ENCODE measurements at places on chromosomes 2 and 18.

GRCh38 chr2:74941284-74941683 lies 17.2 kb upstream of the POLE4 start:
- no peak for DNase-seq

GRCh38 chr2:101770726-101771125 lies 73.2 kb downstream of the MAP4K4 start:
- peak; percentile 26 for DNase-seq

GRCh38 chr2:101874069-101874468 lies 117.7 kb upstream of the IL1R2 start:
- DNase-seq = no peak

- DNase-seq = no peak
Observed at GRCh38 chr2:183868153-183868552, 730.2 kb upstream of the ZNF804A start.

DNA sequence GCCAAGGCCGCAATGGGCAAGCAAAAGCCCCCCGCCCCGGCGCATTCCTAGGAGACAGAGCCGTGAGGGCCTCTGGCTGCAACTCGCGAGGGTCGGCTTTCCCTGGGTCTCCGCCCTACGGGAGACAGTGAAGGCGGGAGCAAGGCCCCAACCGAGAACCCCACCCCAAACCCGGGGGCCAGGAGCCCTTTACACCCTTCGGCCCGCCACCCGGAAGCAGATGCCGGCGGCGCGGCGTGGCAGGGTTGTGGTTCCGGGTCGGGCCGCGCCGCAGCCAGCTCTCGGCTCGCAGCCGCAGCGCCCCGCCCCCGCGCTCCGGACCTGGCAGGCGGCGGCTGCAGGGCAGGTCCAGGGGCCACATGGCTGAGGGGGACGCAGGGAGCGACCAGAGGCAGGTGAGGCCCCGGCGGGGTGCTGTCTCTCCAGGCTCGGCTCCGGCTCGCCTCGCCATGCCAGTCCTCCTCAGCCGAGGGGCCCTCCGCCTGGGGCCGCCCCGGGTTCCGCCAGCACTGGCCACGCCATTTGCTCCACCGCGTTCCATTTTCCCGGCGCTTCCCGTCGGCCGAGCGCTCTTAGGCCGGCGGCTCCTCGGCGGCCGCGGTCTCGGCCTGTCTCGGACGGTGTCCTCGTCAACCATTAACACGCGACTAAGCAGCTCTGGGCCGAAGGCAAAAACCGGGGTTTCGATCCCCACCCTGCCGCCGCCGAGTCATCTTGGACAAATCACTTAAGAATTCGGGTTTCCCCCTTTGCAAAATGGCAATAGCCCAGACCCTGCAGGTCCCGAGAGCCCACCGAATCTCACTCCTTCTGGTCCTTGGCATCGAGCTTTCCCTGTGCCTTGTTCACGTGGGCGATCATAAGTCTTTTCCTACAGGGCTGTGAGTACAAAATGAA lies at the start of gene IMPACT:
Gene IMPACT (plus strand): TSS at position 273 of the 897 bp plus-strand sequence. CDS start 87 bp downstream, at position 360.
- DNase-seq = peak; percentile 73

- DNase-seq = no peak
Observed at GRCh38 chr2:172484253-172484652, 56.9 kb downstream of the ITGA6 start.

GRCh38 chr2:84029903-84030575 lies 429.0 kb downstream of the SUCLG1 start:
- no peak for DNase-seq

DNA sequence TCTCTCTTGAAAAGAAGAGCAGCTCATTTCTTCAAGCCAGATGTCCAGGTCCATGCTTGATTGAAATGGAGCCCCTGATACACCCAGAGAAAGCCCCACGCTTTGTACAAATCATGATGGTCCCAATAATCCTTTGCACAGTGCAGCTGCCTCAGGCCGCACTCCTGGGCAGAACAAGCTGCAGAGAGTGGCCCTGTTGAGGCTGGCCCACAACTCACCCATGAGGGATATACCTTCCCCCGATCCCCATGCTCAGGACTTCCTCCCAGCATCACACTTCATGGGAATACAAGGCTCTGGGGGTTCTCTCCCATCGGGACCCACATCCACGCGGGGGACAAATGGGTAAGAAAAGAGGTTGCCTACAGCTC lies 181.8 kb downstream of the CTIF start:
- no peak for DNase-seq

- no peak for DNase-seq
Observed at GRCh38 chr2:83461135-83461534, 997.9 kb downstream of the SUCLG1 start.

DNA sequence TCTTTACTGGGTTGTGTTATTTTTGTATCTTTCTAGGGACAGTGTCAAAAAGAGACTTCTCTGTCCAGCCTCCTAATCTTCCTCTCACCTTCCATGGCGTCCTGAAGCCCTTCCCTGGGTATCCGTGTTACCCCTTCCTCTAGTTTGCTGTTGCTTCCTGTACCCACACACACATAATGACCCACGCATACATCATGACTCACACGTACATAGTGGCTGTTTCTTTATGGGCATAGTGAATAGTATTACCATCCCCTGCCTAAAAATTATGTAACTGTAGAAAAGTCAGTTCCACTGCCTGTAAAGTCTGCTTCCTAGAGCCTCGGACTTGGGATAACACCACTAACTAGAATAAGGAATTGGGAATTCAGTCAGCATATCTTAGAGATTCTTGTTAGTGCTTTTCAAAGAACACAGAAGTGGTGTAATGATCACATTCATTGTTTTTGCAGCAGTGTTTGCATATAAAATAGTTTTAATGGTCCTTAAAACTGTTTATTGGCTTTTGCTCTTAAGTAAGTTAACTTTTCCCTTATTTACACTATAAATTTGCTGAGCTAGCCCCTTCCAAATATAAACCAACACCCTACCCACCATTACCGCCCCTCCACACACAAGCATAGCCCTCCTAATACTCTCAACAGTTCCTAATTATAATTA lies 308.4 kb upstream of the RAB12 start:
- no peak for DNase-seq

- peak; percentile 18 for DNase-seq
Observed at GRCh38 chr2:38535744-38536506, 66.8 kb downstream of the HNRNPLL start.

GRCh38 chr2:73779467-73780236 lies at the start of gene DUSP11:
Gene DUSP11, minus strand, starts transcription at chr2:73780103. Its CDS starts 129 bp downstream, at chr2:73779974.
- DNase-seq = peak; percentile 97

GRCh38 chr2:238401551-238401950 lies 25.2 kb upstream of the ASB1 start:
- DNase-seq = no peak

DNA sequence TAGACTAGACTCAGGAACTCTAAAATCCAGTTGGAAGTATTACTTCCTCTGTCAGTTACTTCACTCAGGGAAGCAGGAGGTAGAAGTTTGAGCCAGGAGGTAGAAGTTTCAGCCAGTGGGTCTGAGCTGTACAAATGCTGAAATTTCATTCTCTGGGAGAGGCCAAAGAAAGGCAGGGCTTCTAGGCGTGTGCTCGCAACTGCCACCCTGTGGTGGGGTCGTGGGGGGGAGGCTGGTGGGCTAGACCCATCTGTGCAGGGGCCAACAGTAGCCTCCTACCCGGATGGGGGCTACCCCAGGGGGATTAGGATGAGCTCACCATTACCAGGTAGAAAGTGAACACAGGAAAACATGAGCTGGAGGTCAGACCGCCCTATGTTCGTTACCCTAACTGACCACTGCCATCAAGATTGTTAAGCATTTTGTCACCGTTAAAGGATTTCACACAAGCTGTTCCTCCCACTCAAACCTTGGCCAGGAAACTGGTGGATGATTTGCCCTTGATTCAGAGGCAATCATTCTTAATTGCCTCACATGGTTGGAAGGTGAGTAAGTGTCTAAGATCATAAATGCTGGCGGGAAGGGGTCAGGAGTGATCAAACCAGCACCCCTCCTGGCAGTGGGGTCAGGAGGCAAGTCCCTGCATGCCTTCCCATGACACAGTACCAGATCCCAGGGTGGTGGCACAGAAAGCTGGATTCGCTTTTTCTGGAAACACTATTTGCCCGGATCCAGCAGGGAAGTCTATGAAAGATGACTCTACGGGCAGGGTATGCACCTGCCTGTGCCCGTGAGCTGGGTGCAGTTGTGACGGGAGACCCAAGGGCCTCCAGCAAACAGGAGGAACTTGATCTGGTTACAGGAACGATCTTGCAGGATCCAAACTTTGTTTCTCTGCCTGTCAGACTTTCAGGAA lies 5.2 kb upstream of the FHL2 start:
- no peak for DNase-seq

- no peak for DNase-seq
Observed at GRCh38 chr2:98924038-98924830, 11.8 kb downstream of the CRACDL start.

GRCh38 chr2:120596191-120596811 lies 139.4 kb upstream of the GLI2 start:
- peak; percentile 55 for DNase-seq

GRCh38 chr2:143251681-143252080 lies 122.5 kb downstream of the ARHGAP15 start:
- no peak for DNase-seq

GRCh38 chr2:58195662-58196061 lies 45.5 kb downstream of the FANCL start:
- no peak for DNase-seq

- DNase-seq = no peak
Observed at GRCh38 chr2:15554525-15555218, 6.5 kb downstream of the NBAS start.

- no peak for DNase-seq
Observed at GRCh38 chr2:128602038-128602698, 283.5 kb upstream of the HS6ST1 start.

DNA sequence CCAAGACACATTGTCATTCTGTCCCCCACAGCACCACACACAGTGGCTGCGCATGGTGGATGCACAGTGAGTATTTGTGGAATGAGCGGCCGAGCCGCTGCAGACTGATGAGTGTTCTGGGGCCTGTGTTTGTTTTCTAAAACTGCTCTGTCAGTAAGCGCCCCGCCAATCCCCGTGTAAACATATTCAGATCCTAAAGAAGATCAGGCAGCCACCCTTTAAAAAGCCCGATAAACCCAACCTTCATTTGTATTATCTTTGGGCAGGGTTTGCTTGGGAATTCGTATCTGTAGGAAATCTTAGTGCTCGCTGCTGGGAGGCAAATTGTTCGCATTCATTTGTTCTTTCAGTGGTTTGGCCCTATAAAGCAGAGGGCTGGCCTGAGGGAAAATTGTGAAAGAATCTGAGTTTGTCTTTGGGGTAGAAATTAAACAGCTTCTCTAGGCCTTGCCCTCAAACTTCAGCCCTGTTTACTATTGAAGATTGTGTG lies 68.6 kb downstream of the TGOLN2 start:
- no peak for DNase-seq

- DNase-seq = no peak
Observed at GRCh38 chr2:177256026-177256425, 8.5 kb downstream of the NFE2L2 start.

GRCh38 chr2:161146209-161146775 lies 13.9 kb upstream of the TANK start:
- no peak for DNase-seq

DNA sequence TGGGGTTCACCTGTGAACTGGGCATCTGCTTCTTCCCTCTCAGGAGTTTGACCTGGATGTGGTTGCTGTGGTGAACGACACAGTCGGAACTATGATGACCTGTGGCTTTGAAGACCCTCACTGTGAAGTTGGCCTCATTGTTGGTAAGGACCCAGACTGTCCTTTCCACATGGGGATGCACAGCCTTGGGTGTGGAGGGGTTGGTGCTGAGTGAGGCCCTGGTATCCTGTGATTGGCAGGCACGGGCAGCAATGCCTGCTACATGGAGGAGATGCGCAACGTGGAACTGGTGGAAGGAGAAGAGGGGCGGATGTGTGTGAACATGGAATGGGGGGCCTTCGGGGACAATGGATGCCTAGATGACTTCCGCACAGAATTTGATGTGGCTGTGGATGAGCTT lies 52.3 kb downstream of the HK2 start:
- no peak for DNase-seq

DNA sequence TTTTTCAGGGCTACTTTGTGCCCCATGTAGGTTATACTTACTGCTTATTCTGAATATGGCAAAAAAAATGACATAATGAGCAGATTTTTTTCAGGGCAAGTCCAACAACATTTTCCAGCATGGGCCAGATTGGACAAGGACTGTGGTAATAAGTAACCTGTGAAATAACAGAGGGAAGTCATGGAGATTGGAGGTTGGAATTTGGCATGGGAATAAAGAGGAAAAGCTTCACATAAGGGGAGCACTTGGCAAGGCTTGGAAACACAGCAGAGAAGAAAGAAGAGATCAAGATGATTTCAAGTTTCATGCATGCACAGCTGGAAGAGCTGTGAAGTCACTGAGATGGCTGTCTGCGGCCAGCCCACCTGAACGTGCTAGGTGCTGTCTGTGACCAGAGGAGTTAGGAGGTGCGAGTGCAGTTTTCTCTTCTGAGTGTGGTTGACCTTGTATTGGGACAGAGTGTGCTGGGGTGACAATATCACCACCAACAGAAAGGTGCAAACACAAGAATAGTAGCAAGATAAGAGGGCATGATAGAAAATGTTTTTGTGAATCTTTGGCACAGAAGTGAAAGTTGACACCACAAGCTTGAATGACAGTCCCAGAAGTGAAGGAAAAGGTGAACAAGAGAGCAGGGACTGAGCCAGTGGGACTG lies 71.1 kb upstream of the DSC1 start:
- no peak for DNase-seq

- no peak for DNase-seq
Observed at GRCh38 chr2:240595381-240596079, 9.0 kb downstream of the CAPN10 start.

DNA sequence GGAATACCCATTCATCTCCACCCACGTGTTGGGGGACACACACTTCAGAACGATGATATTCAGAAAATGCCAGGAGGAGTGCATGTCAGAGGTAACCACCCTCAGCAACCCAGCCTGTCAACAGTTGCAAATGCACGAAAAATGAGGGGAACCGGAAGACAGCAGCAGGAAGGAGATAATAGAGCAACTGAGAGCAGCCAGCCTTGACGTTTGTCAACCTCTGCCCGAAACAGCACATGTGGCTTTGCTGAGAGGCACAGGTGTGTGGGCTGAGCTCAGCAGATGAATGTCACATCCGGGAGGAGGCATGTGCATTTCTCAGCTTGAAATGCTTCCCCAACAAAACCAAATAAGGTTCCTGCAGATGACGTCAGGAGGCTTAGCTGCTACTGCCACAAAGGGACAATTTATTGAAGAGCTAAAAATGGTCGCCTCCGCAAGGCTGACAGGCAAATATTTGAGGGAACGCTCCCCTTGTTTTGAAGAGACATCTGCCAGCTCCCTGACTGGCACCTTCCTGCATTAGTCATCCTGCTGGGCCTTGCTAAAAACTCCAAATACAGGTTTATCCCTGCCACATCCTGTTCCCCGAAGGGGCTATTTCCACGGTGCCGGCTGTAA lies 419.0 kb downstream of the NBAS start:
- no peak for DNase-seq

- no peak for DNase-seq
Observed at GRCh38 chr2:18993756-18994338, 364.6 kb downstream of the OSR1 start.

DNA sequence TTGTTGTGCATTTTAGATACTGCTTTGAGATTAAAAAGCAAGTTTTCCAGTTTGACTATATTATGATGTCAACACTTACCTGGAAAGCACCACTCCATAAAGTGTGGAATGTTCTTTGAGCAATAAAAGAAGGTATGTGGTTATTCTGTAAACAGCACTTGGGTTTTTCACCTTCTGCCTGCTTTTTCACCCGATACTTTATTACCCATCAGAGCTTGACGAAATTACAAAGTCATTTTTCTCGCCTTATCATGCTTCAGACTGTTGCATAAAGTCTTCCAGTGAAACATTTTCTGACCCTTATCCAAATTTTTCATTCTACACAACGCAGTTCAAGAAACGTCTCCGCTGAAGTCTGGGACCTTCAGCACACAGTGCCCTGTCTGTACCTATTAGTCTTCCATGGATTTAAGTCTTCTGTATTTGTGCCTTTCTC lies 25.2 kb downstream of the CAB39 start:
- DNase-seq = no peak

Measured in substantia nigra (tissue), 51 donors.